ENCODE measurements at places on chromosomes 2 and 18.

GRCh38 chr2:226680719-226681118 lies 118.9 kb downstream of the IRS1 start:
- DNase-seq, result no peak

DNA sequence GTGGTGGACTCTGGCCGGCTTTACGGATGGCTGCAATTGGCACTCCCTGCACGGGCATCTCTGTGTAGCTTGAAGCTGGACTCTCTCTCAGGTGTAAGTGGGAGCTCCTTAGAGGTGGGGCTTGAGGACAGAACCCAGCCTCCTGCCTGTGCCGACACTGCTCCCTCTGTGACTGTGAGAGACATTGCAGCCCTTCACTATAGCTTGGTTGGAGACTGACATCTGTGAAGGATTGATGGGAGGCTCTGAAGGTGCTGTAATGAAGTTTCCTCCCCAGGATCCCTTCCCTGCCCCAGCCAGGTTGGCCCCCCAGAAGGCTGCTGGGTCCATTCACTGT lies 166.7 kb downstream of the SH3RF3 start:
- DNase-seq, result no peak

- no peak for DNase-seq
Measured at GRCh38 chr2:142714600-142714999, 162.9 kb upstream of the KYNU start.

GRCh38 chr2:232448304-232448690 lies 7.7 kb upstream of the ALPI start:
- DNase-seq, result no peak

DNA sequence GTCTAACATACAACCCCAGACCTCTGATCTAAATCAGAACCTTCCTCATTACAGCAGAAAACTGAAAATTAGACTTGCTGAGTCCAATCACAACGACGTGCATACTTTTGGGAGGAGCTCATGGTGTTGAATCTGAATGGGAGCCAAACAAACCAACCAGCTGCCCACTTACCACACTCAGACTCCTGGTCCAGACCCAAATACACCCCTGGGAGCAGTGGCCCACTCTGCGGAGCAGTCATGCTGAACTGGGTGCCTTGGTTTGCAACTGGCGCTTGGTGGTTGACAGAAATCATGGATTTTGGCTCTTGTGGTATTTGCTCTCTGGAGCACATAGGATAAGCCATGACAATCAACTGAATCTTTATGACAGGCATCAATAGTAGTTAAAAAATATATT lies 253.6 kb upstream of the TNP1 start:
- no peak for DNase-seq

GRCh38 chr18:48761582-48761981 lies 189.2 kb downstream of the SMAD7 start:
- DNase-seq, result no peak

DNA sequence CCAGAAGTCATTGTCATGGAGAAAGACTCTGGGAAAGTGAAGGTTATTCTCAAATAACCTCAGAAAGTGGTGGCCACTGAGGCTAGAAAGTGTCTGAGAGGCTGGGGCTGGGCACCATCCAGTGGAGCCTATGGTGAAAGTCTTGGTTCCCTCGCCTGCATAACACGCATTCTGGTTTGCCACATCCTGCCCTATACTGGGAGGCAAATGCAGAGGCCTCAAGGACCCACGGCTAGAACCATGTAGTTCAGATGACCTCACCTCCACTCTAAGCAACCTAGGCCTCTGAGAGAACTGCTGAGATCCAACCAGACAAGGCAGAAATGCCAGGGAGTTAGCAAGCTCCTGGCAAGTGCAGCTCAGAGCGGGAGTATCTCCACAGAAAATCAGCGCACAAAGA lies 5.1 kb downstream of the ITGB6 start:
- no peak for DNase-seq

DNA sequence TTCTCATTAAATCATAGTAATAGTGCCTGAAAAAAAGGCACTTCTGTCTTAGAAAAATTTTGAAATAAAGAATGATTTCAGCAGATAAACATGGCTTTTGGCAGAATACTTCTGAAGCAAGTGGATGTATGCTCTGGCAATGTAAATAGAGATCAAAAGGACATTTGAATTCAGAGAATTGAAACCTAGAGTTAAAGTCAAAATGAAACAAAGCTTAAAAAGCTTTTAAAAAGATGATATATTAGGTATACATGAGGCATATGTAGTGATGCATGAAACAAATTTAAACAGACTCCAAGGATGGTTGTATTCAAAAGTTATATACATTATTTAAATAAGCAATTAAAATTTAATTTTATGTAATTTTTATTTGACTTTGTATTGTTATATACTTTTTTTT lies 1344.5 kb upstream of the TMEFF2 start:
- no peak for DNase-seq

DNA sequence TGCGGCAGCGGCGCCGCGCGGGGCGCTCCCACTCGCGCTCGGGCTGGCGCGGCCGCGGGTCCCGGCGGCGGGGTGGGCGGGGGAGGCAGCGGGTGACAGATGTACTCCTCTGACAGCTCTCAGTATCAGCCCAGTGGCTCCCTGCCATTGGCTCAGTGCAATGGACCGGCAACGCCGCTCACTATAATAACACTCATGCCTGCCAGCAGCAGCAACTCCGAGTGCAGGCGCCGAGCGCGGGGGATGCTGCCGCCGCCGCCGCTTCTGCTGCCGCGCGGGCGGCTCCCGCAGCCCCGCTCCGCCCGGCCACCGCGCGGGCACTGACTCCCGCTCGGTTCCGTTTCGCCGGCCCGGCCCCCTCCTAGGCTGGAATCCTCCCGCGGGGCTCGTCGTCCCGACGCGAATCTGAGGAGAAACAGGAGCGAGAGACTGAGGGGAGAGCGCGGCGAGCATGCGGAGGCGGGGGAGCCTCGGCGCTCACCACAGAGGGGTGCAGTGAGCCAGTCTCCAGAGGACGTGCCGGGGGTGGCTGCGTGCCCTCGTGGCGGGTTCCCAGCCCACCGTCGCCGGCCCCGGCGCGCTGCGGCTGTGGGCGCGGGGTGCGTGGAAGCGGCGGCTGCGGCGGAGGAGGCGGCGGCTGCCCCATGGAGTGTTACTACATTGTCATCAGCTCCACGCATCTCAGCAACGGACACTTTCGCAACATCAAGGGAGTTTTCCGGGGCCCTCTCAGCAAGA lies at the start of gene ZNF804A:
Gene ZNF804A (plus strand): TSS at position 214 of the 738 bp plus-strand sequence. CDS start 431 bp downstream, at position 645.
- peak; percentile 71 for DNase-seq

GRCh38 chr2:200845194-200845593 lies 19.3 kb downstream of the CLK1 start:
- DNase-seq, result no peak

GRCh38 chr18:9321736-9322135 lies 12.8 kb upstream of the TWSG1 start:
- no peak for DNase-seq

- no peak for DNase-seq
Measured at GRCh38 chr2:85431570-85432205, 13.2 kb downstream of the SH2D6 start.

DNA sequence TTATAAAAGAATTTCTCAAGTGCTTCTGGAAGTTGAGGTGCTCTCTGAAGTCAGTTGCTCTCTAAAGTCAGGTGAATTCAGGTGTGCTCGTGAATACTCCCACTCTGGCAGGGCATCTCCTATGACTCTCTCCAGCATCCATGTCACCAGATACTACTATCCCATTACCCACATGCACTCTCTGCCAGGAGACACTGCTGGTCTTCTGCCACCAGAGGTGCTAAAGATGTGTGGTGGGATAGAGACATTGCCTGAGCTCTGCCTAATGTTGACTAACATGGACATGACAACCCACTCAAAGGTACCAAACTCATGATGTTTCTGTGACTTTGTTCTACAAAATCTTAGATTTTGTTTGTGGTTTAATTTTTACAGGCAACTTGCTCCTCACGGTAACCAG lies 106.4 kb upstream of the HNRNPA3 start:
- no peak for DNase-seq

GRCh38 chr2:191797942-191798876 lies 48.7 kb downstream of the CAVIN2 start:
- no peak for DNase-seq

DNA sequence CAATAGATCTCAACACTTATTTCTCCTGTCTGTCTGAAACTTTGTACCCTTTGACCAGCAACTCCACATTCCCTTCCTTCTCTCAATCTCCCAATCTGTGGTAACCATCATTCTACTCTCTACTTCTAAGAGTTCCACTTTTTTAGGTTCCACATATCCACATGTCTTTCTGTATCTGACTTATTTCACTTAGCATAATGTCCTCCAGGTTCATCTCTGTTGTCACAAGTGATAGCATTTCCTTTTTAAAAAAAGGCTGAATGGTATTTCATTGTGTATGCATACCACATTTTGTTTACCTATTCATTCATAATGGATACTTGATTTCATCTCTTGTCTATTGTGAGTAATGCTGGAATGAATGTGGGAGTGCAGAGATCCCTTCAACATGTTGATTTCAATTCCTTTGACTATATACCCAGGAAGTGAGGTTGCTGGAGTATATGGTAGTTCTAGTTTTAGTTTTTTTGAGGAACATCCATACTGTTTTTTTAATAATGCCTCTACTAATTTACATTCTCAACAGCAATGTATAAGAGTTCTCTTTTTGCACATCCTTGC lies 18.8 kb upstream of the MMADHC start:
- DNase-seq, result no peak

- peak; percentile 52 for DNase-seq
Measured at GRCh38 chr2:24721470-24721869, 71.7 kb downstream of the PTRHD1 start.

DNA sequence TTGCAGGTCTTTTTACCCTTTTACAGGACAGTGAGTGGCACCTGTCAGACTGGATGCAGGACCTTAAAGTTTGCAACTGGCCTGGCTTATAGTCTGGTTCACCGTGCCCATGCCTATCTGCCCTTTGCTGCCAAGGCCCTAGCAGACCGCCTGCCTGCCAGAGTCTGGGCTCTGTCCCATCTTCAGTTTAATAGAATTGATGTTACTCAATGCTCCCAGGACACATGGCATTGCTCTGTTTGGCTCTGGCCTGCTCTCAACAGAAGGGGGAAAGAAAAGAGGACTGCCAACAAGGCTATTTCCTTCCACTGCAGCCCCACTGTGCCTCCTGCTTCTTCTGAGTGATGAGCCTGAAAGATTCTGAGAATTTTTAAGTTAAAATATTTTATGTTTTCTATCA lies 25.6 kb upstream of the TMEM178A start:
- DNase-seq, result no peak

GRCh38 chr2:71148506-71149063 lies 18.2 kb downstream of the MPHOSPH10 start:
- no peak for DNase-seq

DNA sequence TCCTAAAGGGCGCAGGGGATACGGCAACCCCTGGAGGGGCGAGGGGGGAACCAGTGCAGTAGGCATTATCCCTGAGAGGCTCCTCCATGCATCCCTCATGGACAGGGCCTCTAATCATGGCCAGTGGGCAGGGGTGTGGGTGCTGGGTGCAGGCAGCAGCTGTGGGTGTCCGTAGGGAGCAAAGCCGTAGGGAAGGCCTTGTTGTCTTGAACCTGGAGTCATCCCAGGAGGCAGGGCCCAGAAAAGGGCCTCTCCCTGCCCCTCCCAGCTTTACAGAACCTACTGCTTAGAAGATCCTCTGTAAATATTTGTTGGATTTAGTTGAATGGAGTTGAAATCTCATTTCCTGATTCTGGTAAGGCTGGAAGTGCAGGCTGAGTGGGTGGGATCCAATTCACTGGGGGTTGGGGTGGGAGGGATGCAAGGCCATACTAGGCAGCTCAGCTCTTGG lies 207.0 kb upstream of the HAAO start:
- DNase-seq, result no peak

GRCh38 chr2:99666256-99666655 lies 176.4 kb upstream of the REV1 start:
- no peak for DNase-seq

GRCh38 chr2:96251721-96252292 lies 14.0 kb downstream of the TMEM127 start:
- DNase-seq, result peak; percentile 22

DNA sequence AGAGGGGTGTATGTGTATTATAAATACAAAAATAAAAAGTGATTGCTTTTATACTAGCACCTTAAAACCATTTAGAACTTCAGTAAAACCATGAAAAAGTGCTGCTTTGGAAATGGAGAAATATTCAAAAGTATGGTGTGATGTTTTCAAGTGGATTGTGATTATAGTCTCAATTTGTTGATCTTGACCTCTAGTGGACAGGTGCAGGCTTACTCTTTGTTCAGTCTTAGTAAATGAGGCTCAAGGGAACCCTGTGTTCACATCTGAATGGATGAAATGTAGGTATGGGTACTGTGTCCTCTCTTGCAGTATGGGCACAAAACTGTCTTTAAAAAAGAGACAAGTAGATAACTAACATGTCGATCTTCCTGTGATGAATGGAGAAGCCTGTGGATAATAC lies 145.8 kb downstream of the MCFD2 start:
- DNase-seq, result no peak

GRCh38 chr18:40937386-40937785 lies 1017.6 kb upstream of the PIK3C3 start:
- no peak for DNase-seq

DNA sequence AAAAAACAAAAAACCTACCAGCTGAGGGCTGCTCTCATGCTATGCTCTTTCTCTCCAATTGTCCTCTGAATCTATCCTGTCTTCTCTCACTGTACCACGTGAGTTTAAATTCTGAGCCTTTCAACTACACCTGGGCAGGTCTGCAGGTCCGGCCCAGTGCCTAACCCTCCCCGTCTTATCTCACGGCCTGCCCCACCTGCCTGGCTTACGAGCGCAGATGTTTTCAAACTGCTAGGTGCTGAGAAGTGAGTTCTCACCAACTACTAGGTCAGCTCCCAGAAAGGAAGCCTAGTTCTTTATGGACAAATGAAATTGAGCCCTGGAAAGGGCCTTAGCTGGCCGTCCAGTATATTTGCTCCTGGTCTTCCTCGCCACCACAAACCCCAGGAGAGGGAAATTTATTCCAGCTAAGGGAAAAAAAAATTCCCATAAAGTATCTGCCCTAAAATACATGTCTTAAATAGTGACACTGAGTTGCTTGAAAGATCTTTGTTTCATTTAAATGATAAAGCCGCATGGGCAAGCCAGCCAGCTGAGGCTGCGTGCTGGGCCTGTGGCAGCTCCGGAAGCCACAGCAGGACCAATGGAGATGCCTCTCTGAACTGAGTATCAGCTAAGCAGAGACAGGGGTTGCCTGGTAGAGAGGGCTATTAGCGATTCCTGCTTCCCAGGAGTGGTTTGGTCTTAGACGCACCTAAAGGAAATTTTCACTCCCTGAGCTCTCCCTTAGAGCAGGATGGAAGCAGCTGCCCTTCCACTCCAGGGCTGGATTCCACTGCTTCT lies 92.5 kb upstream of the NCK2 start:
- no peak for DNase-seq

DNA sequence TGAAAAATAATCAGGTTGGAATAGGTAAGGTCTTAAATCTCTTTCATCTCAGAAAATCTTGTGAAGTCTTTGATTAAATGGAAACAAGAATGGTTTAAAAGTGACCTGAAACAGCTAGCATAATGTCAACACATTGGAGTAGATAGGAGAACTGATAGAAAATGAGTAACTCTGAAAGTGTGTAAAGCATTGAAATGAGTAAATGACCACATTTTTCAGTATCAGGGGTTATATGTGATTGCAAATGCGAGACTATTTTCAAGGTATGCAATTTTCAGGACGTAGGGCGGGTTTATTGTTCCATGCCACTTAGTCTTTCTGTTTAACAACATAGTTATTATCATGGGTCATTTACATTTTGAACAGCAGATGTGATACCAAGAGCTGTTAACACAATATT lies 1383.2 kb downstream of the LRP1B start:
- no peak for DNase-seq
